ENCODE measurements at places on chromosomes 6 and 20. TPM values are rescaled to one million over a fixed set of nuclear protein-coding genes. Genes with fewer than 3 reads are reported as not detected.

GRCh38 chr6:31225735-31226134, 46.2 kb downstream of the HLA-C start:
- H3K27me3 ChIP-seq: peaks cover 9% of the 10 kb centered on the region
- no peaks in the 10 kb centered on the region for H3K36me3 ChIP-seq
- no peak overlapping the region for H3K27ac ChIP-seq
- H3K4me1 ChIP-seq: no peaks in the 10 kb centered on the region
- DNase-seq: no peak
- no peak overlapping the region for H3K4me3 ChIP-seq

DNA sequence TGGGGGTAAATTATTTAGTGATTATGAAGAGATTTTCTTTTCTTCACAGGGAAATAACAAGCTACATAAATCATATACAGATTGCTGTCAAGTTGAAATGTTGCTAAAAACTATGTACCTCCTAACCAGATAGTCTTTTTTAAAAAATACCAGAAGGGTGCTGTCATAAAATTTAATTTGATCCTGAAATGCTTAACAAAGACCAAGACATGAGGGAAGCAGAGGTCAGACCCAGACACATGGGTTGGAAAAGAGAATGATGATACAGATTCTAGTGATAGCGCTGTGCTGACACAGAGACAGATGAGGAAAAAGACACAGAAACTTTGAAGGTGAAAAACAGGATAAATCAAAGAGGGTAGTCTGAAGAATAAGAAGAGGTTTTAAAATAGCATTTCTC, 573.1 kb downstream of the HACE1 start:
- no peaks in the 10 kb centered on the region for H3K36me3 ChIP-seq
- DNase-seq: no peak
- H3K4me3 ChIP-seq: no peak overlapping the region
- H3K4me1 ChIP-seq: no peaks in the 10 kb centered on the region
- no peak overlapping the region for H3K27ac ChIP-seq
- H3K27me3 ChIP-seq: no peaks in the 10 kb centered on the region

DNA sequence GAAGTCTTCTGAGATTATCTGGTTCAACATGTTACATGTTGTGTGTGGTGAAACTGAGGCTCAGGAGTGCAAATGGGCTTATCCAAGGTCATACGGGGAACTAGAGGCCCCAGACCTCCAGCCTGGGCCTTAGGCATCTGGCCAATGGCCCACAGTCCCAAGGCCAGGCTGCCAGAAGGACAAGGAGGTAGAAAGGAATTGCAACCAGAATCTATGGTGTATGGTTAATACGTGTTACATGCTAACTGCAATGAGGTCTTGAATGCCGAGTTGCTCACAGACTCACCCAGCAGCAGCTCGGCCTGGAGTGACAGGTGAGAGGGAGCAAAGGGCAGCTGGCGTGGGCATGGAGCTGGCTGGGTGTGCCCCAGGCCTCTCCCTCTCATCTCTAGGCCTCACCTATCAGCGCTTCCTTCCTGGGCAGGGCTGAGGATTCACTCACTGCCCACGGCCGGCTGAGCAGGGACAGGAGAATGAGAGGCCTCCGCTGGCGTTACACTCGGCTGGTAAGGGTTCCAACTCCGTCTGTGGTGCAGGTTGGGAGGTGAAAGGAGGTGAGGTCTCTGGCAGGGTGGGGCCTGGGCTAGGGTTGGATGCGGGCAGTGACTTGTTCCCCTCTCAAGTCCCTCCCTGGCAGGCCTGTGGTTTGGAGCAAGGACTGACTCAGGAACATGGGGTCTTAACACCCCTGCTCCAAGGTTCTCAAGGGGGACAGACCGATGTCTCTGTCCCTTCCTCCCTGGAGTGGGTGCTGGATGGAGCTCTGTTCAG, at the start of gene TLDC2:
Gene TLDC2 (plus strand): TSS at position 437 of the 771 bp plus-strand sequence. CDS start 37 bp downstream, at position 474.
- H3K27me3 ChIP-seq: no peaks in the 10 kb centered on the region
- no peak within 1 kb of the TSS for H3K4me3 ChIP-seq
- H3K36me3 ChIP-seq: no peaks in the 10 kb centered on the region
- no peak for DNase-seq
- no peak within 1 kb of the TSS for H3K27ac ChIP-seq

- no peak overlapping the region for H3K27ac ChIP-seq
- H3K4me3 ChIP-seq: no peak overlapping the region
- no peaks in the 10 kb centered on the region for H3K4me1 ChIP-seq
- H3K27me3 ChIP-seq: no peaks in the 10 kb centered on the region
These were observed 37.7 kb downstream of the INSM1 start for GRCh38 chr20:20405623-20406022.

DNA sequence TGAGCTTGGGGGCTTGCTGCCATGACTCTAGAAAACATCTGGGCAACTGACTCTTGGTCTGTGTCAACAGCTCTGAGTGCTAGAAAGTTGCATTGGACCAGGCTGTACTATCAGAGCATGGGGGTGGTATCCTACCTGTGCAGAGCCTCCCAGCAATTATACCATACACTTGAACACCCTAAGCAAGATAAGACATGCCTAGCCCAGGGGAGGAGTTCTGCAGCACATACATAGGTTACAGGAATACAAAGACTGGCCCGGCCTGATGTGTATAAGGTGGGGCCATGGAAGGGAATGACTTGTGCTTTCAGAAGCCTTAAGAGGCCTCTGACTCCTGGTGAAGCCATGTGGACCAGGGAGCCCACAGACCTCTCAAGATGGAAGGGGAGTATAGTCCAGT, 11.4 kb upstream of the MOCS1 start:
- no peak for DNase-seq
- H3K4me1 ChIP-seq: no peaks in the 10 kb centered on the region
- no peaks in the 10 kb centered on the region for H3K36me3 ChIP-seq
- no peak overlapping the region for H3K27ac ChIP-seq
- H3K4me3 ChIP-seq: no peak overlapping the region

Gene TSBP1
- total RNA-seq: not detected

- peaks cover 22% of the 10 kb centered on the region for H3K4me1 ChIP-seq
- H3K36me3 ChIP-seq: no peaks in the 10 kb centered on the region
- no peak for DNase-seq
These were observed 4.4 kb downstream of the HLA-DQB1 start for GRCh38 chr6:32662099-32662498.

GRCh38 chr6:170433163-170434116, 119.7 kb downstream of the PSMB1 start:
- peaks cover 24% of the 10 kb centered on the region for H3K27me3 ChIP-seq
- H3K27ac ChIP-seq: no peak overlapping the region
- H3K4me3 ChIP-seq: no peak overlapping the region
- no peak for DNase-seq
- peaks cover 17% of the 10 kb centered on the region for H3K36me3 ChIP-seq

GRCh38 chr6:119137194-119138072, 59.0 kb upstream of the FAM184A start:
- no peak for DNase-seq
- H3K27ac ChIP-seq: no peak overlapping the region
- H3K4me1 ChIP-seq: no peaks in the 10 kb centered on the region
- H3K4me3 ChIP-seq: no peak overlapping the region
- no peaks in the 10 kb centered on the region for H3K36me3 ChIP-seq
- H3K27me3 ChIP-seq: peaks cover 1% of the 10 kb centered on the region

DNA sequence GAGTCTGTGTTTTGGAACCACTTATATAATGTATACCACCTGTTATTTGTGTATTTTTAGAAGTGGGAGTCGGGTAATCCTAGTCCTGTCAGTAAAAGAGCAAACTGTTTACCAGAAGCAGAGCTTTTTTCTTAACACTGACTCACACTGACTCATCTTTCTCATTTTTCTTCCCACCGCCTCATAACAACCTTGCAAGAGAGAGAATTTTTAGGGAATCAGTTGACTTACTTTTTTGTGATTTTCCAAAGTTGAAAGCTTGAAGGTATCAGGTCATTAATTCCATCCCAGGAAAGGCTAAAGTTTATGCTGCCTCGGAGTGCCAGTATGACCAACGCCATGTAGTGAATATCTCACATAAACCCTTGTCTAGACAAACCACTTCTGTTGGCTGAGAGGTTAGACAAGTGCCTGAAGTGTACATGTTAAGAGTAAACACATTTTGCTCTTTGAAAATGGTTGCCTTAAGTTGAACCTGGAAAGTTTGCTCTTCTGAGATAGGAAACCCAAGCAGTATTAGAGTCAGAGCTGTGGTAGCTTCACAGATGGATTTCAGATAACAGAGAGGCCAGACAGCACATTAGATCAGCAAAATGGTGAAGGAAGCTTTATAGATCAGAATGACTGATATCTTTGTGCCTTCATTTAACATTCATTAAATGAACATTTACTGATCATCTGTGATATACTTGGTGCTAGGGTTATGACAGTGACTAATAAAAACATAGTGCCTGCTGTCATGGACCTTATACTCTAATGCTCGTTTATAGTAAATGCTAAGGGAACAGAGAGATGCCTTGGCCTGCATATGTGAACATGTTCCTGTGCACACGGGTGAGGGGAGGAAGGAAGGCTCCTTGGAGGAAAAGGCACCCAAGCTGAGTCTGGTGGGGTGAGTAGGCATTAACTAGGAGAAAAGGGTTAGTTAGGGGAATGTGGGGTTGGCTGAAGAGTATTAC, 29.1 kb upstream of the PKIG start:
- H3K27me3 ChIP-seq: no peaks in the 10 kb centered on the region
- peaks cover 7% of the 10 kb centered on the region for H3K4me1 ChIP-seq
- no peak for DNase-seq
- no peak overlapping the region for H3K4me3 ChIP-seq
- H3K36me3 ChIP-seq: no peaks in the 10 kb centered on the region

DNA sequence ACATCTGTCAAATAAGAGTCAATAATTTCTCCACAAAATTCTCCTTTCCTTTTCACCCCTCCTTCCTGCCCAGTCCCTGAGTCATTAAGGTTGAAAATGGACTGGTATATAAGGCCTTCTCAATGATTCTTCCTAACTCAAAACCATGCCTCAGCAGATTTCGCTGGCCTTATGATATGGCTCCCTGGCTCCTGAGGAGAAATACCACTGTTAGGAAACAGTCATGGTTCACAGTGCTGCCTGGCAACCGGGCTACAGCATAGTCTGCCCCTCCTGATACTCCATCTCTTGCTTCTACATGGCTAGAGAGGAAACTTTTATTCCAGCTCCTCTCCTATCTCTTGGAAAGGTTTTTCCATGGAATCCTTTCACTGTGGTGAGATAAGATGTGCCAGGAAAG, 4.7 kb downstream of the UBE2J1 start:
- peak overlapping the region; percentile 98 for H3K27ac ChIP-seq
- DNase-seq: no peak
- no peaks in the 10 kb centered on the region for H3K36me3 ChIP-seq
- peaks cover 74% of the 10 kb centered on the region for H3K4me1 ChIP-seq
- H3K27me3 ChIP-seq: no peaks in the 10 kb centered on the region

DNA sequence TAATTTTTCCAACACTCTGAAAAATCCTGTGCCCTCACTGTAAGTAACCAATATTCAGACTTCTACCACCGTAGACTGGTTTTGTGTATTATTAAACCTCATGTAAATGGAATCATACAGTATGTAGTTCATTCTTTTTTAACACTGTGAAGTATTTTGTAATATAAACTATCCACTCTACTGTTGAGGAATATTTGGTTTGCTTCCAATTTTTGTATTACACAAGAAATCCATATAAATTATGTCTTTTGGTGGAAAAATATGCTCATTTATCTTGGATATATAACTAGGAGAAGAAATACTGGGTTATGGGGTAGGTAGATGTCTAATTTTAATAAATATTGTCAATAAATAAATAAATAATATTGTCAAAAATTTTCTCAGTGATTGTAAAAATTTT, 116.8 kb downstream of the CHD6 start:
- peaks cover 4% of the 10 kb centered on the region for H3K4me1 ChIP-seq
- H3K27me3 ChIP-seq: no peaks in the 10 kb centered on the region
- H3K36me3 ChIP-seq: peaks cover 66% of the 10 kb centered on the region
- H3K4me3 ChIP-seq: no peak overlapping the region
- no peak for DNase-seq
- no peak overlapping the region for H3K27ac ChIP-seq

DNA sequence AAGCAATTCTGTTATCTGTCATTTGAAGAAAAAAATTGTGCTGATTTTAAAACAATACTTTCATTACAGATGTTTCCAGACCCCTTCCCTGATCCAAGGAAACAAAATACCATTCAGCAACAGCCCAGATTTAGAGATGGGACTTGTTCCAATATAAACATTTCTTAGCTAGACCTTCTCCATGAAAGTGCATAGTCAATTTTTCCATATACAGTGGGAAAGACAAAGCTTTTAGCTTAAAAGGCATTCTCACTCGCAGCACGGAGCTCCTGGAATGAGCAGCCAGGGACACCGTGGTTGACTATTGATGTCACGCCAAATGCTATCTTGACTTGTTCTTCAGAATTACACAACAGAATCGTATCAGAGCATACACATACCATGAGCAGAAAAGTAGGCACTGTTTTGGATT, 21.5 kb downstream of the LAMA4 start:
- no peaks in the 10 kb centered on the region for H3K36me3 ChIP-seq
- H3K27me3 ChIP-seq: peaks cover 24% of the 10 kb centered on the region
- DNase-seq: no peak
- no peak overlapping the region for H3K27ac ChIP-seq

DNA sequence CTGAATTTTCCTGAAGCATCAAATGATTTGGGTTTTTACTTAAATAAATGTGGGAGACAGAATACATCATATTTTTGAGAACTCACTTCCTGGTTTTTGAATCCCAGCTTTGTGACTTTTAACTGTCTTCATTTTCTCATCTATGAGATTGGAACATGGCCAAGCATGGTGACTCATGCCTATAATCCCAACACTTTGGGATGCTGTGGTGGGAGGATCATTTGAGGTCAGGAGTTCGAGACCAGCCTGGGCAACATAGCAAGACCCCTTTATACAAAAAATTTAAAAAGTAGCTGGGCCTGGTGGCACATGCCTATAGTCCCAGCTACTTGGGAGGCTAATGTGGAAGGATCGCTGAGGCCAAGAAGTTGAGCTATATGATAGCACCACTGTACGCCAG, 122.3 kb downstream of the QKI start:
- H3K36me3 ChIP-seq: no peaks in the 10 kb centered on the region
- H3K27ac ChIP-seq: no peak overlapping the region
- H3K27me3 ChIP-seq: no peaks in the 10 kb centered on the region
- H3K4me1 ChIP-seq: peaks cover 14% of the 10 kb centered on the region
- DNase-seq: no peak
- H3K4me3 ChIP-seq: no peak overlapping the region

DNA sequence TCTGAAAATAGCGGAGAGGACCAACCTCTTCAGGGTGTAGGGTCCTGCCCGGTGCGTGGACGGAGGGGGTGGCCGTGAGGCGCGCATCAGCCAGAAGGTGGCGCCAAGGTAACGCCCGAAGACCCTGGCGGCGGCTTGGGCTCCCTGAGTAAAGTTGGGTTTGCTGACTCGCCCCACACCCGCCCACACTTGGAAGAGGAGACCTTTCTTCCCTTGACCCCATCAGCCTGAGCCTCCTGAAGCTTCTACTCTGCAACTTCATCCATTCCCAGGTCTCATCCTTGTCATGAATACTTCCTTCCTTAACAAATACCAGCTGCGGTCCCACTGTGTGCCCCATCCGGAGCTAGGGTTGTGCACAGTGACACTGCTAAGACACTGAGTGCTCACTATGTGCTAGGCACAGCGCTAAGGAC, 14.6 kb downstream of the CD40 start:
- no peaks in the 10 kb centered on the region for H3K36me3 ChIP-seq
- H3K27me3 ChIP-seq: peaks cover 28% of the 10 kb centered on the region
- peak; percentile 43 for DNase-seq

- H3K4me3 ChIP-seq: no peak overlapping the region
- H3K36me3 ChIP-seq: no peaks in the 10 kb centered on the region
- DNase-seq: no peak
- H3K27ac ChIP-seq: no peak overlapping the region
These were observed 71.8 kb downstream of the ARHGAP18 start for GRCh38 chr6:129638055-129638684.

Gene POM121L2
- total RNA-seq: not detected

Data from naive thymus-derived CD8-positive, alpha-beta T cell (primary cell).